ENCODE measurements at places on chromosomes 3 and 15.

GRCh38 chr3:9100513-9100894, 137.2 kb upstream of the RAD18 start:
- no peaks in the 10 kb centered on the region for H3K36me3 ChIP-seq
- DNase-seq, result no peak
- no peak overlapping the region for H3K4me3 ChIP-seq
- no peak overlapping the region for H3K27ac ChIP-seq

DNA sequence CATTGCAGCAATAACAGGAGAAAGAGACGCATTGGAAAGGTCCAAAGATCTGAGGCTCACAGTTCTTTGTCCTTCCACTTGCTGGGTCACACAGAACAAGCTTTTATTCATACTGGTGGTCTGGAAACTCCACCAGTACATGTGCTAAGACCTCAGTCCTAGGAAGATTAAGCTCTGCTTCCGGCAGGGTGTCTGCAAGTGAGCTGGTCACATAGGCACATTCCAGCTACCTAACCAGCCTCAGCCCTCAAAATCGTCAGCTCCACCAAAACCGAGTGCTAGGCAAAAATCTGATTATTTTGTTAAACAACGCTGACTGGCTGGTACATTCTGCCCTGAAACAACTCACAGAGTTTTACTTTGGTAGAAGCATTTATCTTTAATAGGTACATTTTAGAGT, 2.2 kb downstream of the ZBED2 start:
- no peak overlapping the region for H3K4me3 ChIP-seq
- H3K27me3 ChIP-seq, result no peaks in the 10 kb centered on the region
- no peaks in the 10 kb centered on the region for H3K36me3 ChIP-seq
- peaks cover 9% of the 10 kb centered on the region for H3K4me1 ChIP-seq

GRCh38 chr3:138078096-138078495, 37.3 kb downstream of the DZIP1L start:
- no peaks in the 10 kb centered on the region for H3K36me3 ChIP-seq
- H3K27me3 ChIP-seq, result no peaks in the 10 kb centered on the region
- DNase-seq, result no peak
- no peaks in the 10 kb centered on the region for H3K4me1 ChIP-seq

DNA sequence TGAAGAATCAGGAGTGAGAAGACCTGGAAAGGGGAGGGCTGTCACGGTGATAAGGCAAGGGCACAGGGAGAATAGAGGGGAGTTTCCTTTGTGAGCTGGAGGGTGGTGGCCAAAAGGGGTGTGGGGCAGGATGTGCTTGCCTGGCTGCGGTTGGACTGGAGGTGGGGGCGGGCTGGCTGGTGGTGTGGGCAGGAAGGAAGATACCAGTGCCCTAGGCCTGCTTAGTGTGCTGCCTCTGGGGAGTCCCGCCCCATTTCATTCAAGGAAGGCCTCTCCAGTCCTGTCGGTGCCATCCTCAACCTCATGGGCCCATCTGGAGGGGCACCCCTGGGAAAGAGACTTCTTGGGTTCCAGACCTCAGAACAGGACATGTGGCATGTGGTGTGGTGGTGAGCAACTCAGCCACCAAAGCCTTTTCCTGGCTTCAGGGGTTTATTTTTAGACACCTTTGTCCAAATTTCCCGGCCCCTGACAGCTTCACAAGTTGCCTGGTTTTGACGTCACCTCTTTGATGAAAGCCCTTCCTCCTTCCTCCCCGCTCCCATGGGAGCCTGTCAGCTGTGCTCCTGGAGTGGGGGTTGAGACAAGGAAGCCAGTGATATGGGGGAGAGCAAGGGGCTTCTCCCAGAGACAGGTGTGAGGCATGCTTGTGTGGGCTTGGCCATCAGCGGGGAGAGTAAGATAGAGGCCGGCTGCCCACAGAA, 15.6 kb downstream of the TEX264 start:
- peaks cover 9% of the 10 kb centered on the region for H3K4me1 ChIP-seq
- no peaks in the 10 kb centered on the region for H3K27me3 ChIP-seq
- no peak overlapping the region for H3K27ac ChIP-seq
- peaks cover 27% of the 10 kb centered on the region for H3K36me3 ChIP-seq
- no peak overlapping the region for H3K4me3 ChIP-seq

DNA sequence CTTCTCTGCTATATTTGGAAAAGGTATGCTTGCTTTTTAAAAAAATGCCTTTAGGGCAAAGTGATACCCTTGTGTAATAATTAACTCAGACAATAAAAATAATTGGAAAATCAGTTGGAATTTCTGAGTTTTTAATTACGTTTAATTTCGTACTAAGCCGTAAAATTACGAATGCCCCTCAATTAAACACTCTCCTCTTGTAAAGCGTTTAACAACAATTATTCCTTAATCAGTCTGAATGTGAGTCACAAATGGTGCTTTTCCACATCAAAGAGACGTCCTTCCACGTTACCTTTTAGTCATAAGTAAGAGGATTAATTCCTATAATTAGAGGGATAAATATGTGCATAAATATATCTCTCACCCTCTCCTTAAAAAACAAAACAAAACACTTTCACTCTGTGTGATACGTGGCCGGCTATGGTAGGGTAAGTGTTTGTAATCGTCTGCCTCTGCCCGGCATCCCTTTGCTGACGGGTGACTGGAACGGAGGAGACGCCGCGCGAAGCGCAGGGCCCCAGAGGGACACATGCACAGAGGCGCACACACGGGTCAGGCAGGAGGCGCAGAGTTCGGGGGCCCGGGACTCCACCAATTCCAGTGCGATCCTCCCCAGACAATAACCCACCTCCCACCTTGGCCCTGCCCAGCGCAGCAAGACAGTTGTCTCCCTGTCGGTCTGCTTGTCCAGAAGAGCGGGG, 9.7 kb upstream of the MEIS2 start:
- no peaks in the 10 kb centered on the region for H3K36me3 ChIP-seq
- H3K27ac ChIP-seq, result no peak overlapping the region
- no peak overlapping the region for H3K4me3 ChIP-seq
- no peaks in the 10 kb centered on the region for H3K4me1 ChIP-seq

Data from Karpas-422 (cell line).